WTC11 (cell line): ENCODE measurements at places on chromosomes 16 and 17.

GRCh38 chr17:10698096-10698818 lies 863 bp downstream of the ADPRM start:
- no peak for DNase-seq

DNA sequence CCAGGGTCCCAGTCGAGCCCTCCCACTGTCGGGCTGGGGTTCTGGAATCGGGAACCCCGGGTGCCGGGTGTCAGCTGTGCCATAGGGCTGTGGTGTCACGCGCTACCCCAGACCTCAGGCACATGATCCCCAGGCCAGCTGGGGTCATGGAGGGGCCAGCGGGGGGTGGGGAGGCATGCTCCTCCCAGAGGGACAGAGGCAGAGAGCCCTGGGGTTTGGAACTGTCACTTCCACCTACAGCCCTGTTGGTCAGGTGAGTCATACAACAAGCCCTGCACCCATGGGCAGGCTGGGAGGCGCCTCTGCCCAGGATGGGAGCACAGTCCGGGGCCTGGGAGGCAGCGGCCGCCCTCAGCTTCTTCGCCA lies 63.0 kb downstream of the BAIAP2 start:
- DNase-seq: no peak

DNA sequence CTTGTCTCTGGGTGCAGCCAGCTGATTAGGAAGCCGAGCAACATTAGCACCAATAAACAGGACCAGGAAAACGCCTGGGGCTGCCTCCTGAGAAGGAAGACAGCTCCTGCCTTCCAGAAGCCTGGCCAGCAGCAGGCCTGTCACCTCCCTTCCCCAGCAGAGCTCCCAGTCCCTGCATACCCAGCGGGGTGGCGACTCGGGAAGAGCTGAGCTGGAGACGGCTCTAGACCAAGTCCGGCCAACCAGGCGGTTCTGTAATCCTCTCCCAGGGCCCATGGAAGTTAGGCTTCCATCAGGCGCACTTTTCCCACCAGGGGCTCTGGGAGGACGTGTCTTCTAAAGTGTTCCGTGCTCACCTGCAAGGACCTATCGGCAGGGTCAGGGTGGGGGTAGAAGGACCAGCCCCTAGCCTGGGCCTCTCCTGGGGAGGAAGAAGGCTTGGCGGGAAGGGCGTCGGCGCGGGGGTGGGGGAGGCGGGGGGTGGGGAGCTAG lies 12.0 kb upstream of the CLUH start:
- peak; percentile 70 for DNase-seq

- no peak for DNase-seq
Observed at GRCh38 chr17:78972507-78973105, 7.1 kb downstream of the LGALS3BP start.

DNA sequence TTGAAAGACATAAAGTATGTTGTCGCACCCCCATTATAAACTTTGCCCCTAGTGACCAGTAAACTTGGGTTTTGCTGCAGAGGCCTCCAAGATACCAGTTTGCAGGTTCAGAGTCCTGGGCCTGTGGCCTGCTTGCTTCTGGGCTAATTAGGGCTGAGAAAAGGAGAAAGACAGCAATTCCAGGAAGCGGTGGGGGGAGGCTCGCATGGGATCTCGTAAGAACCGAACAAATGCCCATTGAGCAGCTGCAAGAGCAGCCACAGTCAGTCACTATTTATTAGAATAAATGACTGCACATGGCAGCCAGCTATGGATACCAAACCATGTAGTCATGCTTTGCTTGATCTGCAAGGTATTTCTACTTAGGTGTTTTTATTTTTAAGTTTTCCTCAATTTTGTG lies 4.9 kb downstream of the SHISA9 start:
- no peak for DNase-seq

DNA sequence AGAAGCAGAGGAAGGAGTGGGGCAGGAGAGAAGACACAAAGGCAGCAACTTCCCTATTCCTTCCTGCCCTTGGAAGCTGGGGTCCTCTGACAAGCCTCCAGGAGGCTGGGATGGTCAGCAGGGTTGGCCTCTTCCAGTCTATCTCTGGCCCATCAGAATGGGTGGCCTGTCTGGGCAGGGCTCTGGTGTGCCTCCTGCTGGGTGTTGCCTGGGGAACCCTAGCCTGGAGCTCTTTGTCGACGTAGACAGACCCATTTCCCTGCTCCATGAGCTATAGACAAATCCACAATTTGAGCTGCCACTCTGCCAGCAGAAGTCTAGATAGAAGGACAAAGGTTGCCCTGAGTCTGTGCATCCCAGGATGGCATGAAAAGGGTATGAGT lies 11.4 kb downstream of the IGFBP4 start:
- DNase-seq: no peak

- DNase-seq: no peak
Observed at GRCh38 chr17:43860927-43861622, 14.1 kb downstream of the CD300LG start.

- no peak for DNase-seq
Observed at GRCh38 chr16:20875355-20875650, 24.9 kb downstream of the DCUN1D3 start.

GRCh38 chr17:75731716-75732498 lies 10.6 kb downstream of the ITGB4 start:
- no peak for DNase-seq

DNA sequence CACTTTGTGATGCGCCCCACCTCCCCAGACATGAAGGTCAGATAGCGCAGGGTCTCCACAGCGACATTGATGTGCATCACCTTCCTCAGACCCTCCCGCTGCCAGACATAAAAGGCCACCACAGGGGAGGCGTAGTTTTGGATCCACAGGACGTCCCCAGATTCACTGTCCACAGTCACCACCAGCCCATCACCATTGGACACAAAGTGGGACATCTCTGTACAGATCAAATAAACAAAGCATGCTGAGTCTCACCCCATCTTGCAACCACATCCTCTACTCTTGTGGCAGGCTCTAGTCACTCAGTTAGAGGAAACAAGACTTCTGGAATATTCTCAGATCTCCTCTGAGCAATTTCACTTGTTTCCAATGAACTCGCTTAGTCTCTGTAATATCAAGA lies 46.3 kb upstream of the ICAM2 start:
- no peak for DNase-seq

GRCh38 chr16:29310852-29311314 lies 95.6 kb downstream of the NPIPB11 start:
- no peak for DNase-seq

GRCh38 chr17:70420861-70421445 lies 251.6 kb downstream of the KCNJ2 start:
- DNase-seq: no peak

- DNase-seq: no peak
Observed at GRCh38 chr16:23140107-23140506, 9.1 kb downstream of the USP31 start.

DNA sequence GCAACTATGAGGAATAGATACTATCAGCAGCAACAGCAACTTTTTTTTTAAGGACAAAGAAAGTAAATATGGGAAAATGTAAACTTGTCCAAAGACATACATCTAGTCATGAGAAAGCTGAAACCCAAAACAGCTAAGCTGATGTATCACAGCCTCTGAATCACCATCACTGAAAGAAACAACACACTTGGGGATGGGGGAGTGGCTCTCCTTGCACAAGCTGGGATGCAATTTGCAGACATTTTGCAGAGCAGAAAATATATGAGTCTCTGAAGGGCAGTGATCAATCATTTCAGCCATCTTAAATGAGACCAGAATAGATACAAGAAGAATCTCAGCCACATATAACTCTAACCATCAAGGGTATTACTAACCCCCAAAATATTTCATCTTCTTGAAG lies 79.1 kb downstream of the GRIN2A start:
- DNase-seq: no peak

DNA sequence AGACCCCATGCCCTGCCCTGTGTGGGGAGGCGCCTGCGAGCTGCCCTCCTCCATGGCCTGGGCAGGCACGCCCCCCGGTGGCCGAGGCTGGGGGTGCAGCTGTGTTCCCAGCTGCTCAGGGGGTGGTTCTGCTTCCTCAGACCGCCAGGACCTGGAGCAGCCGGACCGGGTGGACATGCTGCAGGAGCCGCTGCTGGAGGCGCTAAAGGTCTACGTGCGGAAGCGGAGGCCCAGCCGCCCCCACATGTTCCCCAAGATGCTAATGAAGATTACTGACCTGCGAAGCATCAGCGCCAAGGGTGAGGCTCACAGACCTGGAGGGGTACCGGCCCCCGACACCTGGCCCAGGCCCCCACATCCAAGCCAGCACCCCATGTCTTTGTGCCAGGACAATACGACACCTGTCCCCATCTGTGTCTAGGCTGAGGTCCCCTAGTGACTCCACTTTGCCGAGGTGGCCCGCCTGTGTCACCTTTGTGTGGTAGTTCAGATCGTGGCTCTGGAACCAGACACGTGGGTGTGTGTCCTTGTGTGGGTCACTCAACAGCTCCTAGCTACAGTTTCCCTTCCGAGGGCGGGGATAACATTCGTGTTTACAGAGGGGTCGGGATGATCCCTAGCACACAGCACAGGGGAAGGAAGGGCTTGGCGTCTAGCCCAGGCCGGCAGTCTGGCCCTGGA lies 9.3 kb downstream of the GJD3 start:
- DNase-seq: peak; percentile 96

DNA sequence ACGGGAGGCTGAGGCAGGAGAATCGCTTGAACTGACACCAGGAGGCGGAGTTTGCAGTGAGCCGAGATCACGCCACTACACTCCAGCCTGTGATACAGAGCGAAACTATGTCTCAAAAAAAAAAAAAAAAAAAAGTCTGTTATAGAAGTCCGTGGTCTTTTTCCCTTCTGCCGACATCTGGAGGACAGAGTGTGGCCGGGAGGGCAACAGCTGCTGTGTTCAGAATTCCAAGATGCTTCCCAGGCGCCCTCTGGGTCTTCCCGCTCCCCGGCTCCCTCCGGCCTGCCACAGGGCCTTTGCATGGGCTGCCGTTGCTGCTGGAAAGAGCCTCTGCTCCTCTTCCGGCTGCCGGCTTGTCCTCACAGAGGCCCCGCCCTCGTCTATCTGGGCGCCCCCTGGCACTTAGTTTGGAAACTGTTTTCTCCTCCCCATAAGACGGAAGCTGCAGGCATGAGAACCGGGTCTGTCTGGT lies 2.4 kb upstream of the CACNA1H start:
- DNase-seq: peak; percentile 57

GRCh38 chr17:61352781-61353491 lies 46.7 kb upstream of the TBX2 start:
- no peak for DNase-seq

- DNase-seq: no peak
Observed at GRCh38 chr16:11349599-11350276, 4.5 kb downstream of the RMI2 start.

DNA sequence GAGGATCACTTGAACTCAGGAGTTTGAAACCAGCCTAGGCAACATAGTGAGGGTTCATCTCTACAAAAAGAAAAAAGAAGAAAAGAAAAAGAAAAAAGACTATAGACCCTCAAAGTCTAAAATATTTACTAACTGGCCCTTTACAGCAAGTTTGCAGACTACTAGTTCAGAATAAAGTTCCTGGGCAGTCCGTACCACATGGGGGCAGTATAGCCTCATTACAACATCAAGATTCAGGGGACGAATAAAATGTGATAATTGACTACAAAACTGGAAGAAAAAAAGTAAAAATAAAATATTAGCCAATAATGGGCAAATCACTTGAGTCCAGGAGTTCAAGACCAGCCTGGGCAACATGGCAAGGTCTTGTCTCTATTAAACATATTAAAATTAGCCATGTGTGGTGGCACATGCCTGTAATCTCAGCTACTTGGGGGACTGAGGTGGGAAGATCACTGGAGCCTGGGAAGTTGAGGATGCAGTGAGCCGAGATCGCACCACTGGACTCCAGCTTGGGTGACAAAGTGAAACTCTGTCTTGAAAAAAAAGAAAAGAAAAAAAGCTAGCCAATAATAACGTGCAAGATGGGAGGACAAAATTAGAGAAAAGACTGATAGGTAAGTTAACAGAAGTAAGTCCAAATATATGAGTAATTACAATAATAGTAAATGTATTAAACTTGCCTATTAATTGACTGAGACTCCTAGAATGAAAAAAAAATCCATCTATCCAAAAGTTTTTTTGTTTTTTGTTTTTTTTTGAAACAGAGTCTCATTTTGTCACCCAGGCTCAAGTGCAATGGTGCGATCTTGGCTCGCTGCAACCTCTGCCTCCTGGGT lies 129.4 kb upstream of the SEC14L1 start:
- DNase-seq: peak; percentile 74

DNA sequence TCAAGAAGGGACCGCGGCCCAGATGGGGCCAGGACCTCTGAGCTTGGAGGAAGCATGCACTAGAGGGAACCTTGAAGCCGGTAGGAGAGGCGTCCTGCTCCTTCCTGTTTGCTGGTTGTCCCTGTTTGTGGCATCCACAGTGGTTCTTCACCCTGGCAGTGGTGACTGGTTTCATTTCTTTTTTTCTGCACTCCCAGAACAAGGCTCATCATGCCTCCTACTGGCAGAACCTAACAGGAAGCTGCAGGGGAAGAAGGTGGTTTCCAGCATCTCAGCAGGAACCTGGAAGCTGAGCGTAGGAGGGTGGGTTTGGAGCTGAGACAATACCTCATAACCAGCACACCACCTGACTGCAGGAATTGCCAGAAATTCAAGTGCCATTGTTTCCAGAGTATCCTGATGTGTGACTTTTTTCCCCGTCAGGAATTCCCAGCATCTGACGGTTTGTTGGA lies 5.8 kb downstream of the TMEM231 start:
- peak; percentile 62 for DNase-seq

- DNase-seq: peak; percentile 54
Observed at GRCh38 chr17:66673668-66674276, 161.1 kb upstream of the CACNG5 start.

GRCh38 chr17:64230791-64231408 lies 32.2 kb downstream of the TEX2 start:
- no peak for DNase-seq

DNA sequence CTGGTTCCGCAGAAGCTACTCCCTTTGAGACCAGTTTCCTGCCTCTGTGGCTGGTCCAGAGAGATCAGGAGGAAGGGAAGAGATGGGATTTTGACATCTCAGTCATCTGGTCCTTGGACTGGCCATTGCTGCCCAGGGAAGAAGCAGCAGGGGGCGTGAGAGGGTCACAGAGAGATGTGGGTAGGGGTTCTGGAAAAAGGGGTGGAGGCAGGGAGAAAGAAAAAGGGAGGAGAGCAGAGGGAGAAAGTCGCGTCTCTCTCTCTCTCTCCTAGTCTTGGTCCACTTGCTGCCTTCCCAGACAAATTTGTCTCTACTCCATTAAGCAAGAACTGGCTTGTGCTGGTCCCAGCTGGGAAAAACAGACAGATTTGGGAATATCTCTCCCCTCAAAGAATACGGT lies 4.4 kb downstream of the SHBG start:
- DNase-seq: peak; percentile 85

- no peak for DNase-seq
Observed at GRCh38 chr16:20216591-20217217, 110.6 kb downstream of the GP2 start.

GRCh38 chr16:1351215-1351581 lies 480 bp downstream of the TSR3 start:
- DNase-seq: no peak

DNA sequence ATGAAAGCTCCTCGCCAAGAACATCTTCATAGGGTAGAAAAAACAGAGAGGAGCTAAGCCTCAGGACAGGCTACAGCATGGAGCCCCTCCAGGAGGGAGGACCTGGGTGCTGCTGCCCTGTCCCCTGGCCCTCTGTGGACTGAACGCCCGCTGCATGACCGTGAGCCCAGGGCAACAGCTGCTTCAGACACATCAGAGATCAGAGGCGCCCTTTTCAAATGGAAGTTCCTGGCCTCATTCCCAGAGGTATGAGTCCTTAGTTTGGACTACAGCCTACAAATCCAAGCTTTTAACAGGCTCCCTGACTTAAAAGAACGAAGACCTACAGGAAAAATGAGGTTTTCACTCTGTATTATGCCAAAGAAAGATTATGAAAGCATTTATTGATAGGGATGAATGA lies 48.5 kb downstream of the ZNF18 start:
- no peak for DNase-seq
